ENCODE measurements at places on chromosomes 2 and 18. TPM values are rescaled to one million over a fixed set of nuclear protein-coding genes. Genes with fewer than 3 reads are reported as not detected.

DNA sequence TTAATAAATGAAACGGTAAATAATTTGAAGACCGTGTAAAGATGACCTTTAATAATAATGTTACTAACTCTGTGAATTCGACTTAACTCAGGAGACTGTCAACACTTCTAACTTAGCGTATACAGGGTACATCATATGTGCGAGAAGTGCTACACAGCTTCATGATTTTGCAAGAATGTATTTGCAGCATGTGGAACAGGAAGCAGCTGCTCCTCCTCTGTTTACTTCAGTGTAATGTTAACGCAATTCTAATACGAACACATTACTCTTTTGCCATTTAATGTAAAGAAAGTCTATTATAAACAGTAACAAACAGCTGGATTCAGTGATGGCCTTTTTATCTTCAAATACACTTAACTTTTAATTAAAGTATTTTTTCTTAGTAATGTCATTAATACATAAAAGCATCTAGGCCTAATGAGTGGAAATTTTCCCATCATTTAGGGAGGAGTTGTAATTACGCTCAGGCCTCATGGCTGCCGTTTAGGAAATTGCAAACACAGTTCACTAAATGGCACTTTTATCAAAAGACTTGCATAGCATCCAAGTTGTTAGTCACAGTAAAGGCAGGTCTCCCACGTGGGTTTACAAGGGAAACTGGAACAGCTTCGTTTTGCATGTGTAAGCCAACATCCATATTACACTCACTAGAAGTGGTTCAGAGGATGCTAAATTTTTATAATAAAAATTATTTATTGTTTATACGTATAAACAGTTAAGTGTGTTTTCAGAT, 635.7 kb downstream of the FBXO15 start:
- no peak for DNase-seq

DNA sequence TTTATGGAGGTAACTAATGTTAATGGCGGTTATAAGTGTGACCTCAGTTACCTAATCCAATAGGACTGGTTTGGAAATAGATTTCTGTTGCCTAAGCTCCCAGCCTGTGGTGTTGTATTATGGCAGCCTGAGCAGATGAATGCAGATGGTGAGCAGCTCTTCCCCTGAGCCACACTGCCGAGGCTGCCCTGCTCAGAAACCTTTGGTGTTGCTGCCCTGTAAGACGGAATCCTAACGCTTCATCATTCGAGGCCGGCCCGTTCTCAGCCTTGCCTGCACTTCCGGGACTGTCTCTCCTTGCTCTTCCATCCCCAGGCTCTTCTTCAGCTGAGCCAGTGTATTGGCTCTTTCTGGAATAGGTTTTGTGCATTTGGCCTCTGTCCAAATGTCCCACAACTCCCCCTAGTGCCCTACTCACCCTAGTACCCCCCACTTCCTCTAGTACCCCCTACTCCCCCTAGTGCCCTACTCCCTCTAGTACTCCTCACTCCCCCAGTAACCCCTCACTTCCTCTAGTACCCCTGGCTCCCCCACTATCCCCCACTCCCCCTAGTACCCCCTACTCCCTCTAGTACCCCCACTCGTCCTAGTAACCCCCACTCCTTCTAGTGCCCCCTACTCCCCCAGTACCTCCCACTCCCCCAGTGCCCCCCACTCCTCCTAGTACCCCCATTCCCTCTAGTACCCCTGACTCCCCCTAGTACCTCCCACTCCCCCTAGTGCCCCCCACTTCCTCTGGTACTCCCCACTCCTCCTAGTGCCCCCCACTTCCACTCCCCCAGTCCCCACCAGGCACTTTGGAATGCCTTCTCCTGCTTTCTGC, 106.0 kb upstream of the TAF1B start:
- DNase-seq = no peak

MGAT4A gene
- polyA plus RNA-seq = 33.4 TPM

KCNE4 gene
- polyA plus RNA-seq = 16.9 TPM

MEIS1 gene
- polyA plus RNA-seq = 164 TPM

CSRNP3 gene
- polyA plus RNA-seq = 11.0 TPM

AGXT gene
- 0.12 TPM for polyA plus RNA-seq

DNA sequence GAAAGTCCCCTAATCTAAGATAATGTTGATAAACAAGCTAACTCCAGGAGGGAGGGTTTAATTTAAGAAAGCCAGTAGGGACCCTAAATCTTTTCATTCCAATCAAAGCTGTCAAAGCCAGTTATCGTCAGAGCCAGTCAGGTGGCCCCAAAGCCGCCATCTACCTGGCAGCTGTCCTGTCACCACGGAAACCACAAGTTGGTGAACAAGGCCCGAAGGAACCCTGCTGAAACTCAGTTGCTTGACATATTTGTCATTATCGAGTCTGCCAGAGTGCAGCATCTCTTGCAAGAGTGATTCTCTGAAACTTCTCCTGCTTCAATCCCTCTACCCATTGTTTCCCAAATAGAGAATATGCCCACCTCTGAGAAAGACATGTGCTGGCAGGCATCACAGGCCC, 30.8 kb upstream of the POLE4 start:
- DNase-seq = no peak

INO80D gene
- polyA plus RNA-seq = 12.3 TPM

DNA sequence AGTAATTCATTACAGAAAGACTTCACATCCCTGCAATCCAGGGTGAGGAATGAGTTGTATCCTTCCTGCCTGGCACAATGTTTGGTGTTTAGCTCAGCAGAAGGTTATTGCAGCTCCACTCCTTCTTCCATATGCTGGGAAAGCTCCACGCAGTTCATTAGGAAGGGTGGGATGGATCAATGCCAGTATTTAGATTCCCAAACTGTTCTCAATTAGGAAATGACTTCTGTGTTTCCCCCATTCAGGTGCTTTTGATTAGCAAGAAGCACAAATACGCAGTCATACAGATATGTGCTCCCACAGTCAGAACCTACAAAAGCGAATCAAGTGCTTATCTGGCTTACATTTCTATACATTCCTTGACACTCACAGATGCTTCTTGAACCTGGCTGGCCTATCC, 340.6 kb downstream of the NYAP2 start:
- DNase-seq = no peak

MMADHC gene
- 125 TPM for polyA plus RNA-seq

STAMBP gene
- polyA plus RNA-seq = 63.8 TPM

GTF2A1L gene
- 0.25 TPM for polyA plus RNA-seq
